ENCODE measurements at places on chromosomes 6 and 20.

GRCh38 chr6:140850438-140850837 is 1282.3 kb upstream of the GJE1 start:
- no peak for DNase-seq

DNA sequence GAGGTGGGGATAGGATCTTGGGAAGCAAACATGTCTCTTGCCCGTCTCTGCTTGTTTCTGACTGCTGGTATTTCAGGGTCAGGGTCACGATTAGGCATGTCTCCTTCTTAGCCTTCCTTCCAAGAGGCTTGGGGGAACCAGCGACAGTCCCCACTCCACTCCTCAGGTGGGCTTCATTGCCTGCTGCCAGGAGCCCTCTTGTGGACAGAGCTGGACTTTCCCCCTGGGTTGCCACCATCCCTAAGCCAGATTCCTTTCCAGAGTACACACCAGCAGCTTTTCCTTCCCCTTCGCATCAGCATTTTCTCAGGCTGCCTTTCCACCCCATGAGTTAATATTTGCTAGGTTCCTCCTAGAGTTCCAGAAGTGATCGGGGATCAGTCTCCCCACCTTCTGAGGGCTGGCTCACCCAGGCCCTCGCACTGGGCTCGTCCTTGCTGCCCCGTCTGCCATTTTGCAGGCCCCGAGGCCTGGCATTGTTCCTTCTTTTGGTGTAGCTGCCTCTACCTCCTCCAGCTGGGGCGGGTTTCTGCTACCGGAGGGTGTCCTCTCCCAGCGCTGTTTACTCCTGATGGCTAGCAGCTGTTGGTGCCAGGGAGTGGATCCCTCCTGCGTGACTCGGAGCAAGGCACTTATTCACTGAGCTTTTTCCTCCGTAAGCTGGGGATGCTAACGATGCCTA is 8.8 kb upstream of the C20orf144 start:
- DNase-seq: peak; percentile 84

GRCh38 chr20:4811661-4812181 is 90.0 kb downstream of the PRND start:
- DNase-seq: no peak

DNA sequence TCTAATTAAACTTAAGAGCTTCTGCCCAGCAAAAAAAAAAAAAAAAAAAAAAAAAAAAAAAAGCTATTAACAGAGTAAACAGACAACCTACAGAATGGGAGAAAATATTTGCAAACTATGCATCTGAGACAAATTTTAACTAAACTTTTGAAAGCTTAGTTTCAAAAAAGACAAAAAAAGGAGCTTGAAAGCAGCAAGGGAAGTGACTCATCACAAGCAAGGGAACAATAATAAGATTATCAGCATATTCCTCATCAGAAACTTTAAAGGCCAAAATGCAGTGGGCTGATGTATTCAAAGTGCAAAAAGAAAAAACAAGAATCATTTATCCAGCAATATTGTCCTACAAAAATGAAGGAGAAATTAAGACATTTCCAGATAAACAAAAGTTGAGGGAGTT is 158.6 kb downstream of the RNF144B start:
- no peak for DNase-seq

- no peak for DNase-seq
These were observed 579.1 kb downstream of the DHX35 start for GRCh38 chr20:39541136-39541803.

GRCh38 chr6:110815015-110815410 is 256 bp downstream of the CDK19 start:
- peak; percentile 52 for DNase-seq

DNA sequence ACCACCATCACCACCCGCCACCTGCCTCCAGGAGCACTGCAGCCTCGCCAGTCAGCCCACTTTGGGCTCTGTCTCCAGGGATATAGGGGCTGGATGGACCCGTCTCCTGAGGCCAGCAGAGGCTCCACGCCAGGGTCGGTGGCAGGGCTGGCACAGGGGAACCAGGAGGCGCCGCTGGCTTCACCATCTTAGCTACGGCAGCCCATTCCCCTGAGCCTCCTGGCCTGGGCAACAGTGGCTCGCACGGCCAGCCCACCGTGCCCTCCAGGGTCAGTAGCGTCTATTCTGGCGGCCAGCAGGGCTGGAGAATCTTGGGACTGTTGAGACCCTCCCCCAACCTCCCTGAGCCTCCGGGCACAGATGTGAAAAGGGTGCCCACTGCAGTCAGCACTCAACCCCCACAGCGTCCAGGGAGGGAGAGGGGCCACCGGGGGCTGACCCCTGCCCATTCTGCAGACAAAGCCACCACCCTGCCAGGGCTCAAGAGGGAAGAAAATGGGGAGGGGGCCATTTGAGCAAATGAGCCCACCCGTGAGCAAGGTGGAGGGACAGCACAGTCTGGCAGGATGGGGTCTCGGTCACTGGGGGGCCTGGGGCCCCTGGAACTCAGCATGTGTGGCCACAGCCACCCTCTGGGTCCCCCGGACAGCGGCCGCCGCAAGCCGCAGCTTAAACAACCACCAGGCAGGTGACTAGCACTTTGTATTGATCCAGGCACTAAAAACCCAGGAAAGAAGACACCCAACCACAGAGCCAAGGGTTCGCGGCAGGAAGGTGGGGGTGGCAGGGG is 28.7 kb downstream of the KCNQ2 start:
- DNase-seq: peak; percentile 79

All from RWPE2 (cell line).